NCI-H2081 (cell line): ENCODE measurements at places on chromosomes 5 and 9.

DNA sequence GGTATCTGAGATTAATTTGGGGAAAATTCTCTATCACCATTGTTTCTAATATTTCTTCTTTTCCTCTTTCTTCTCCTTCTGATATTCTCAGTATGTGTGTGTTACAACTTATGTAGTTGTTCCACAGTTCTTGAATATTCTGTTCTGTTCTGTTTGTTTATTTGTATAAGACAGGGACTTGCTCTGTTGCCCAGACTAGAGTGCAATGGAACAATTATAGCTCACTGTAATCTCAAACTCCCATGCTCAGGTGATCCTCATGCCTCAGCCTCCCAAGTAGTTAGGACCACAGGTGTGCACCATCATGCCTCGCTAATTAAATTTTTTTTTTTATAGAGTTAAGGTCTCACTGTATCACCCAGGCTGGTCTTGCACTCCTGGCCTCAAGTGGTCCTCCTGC, 145.8 kb upstream of the TUT7 start:
- DNase-seq: no peak

DNA sequence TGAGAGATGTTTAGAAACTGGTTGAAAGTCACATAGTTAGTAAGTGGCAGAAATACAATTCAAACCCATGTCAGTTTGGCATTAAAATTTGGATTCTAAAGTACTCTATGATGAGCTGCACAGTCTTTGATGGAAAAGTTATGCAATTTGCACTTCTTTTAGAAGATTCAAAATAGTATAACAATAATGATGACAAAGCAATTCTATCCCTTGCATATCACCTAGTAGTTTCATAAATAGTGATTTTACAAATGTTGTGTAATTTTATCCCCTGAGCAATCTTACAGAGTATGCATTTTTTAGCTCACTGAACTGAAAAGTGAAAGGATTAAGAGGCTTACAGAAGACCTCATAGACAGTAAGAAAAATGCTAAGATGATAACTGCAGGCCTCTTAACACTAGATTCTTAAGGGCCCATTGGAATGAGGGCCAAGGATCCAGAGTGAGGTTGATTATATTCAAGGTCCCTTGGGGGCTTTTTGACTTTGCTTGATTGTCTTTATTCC, 3.7 kb downstream of the C5orf46 start:
- no peak for DNase-seq

DNA sequence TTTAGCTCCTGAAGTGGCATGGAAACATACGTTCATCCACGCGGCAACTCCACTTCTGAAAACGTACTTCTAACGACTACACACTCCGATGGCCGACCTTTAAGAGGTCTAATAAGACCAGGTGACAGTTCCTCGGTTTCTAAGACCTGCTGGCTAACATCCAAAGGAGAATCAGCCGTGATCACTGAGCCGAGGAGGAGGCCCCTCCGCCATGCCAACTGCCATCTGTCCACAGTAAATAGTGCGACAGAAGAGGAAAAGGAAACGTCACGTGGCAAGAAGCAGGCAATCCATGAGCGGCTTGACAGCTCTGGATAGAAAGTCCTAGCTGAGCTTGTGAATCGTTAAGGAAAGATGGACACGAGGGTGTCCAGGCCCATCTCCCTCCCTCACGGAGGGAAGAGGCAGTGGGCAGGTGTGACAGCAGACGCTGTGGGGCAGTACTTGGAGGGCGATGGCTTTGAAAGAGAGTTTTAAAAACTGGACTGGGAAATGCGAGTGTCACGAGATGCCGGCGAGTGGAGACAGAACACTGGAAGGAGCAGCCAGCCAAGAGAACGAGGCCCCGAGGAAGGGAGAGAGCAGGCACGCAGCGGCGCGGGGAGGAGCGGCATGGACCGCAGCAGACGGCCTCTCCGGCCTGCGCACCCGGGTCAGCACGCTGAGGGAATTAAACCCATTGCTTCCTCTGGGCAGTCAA, 66.7 kb upstream of the TBC1D9B start:
- DNase-seq: no peak

DNA sequence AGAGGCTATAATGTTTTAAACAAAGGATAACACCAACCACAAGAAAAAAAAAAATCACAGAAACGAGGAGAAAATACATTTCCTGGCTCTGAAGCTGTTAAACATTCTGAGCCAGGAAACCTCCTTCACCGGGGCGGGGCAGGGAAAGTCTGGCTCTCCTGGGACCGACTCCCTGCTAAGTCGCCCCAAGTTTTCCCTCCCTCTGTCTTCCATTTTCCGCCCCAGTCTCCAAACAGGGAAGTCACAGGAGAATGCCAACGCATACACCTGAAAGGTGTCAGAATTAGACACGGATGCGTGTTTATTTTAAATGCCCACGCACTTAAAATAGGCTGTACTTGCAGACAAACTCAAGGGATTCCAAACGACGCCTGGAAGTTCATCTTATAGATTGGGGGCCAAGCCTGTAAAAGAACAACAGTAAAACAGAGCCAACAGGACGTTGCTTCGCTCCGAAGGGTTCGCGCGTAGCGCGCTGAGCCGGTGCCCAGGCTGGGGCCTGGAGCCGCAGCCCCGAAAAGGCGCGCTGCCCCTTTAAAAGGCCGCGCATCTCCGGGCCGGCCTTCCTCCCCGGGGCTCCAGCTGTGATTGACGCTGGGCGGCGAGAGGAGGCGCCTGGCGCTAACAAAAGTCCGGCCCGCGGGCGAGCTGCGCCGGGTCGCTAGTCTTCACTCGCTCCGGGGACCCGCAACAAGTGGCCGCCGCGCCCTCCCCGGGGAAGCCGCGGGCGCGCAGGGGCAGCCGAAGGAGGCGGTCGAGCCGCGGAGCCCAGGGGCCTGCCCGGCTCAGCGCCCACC, at the start of gene FBXL7:
Gene FBXL7 (plus strand): TSS at position 653 of the 797 bp plus-strand sequence.
- peak; percentile 57 for DNase-seq

GRCh38 chr5:53884844-53885243, 324.4 kb downstream of the NDUFS4 start:
- no peak for DNase-seq

GRCh38 chr9:107895501-107896001, 406.0 kb upstream of the KLF4 start:
- DNase-seq: no peak

DNA sequence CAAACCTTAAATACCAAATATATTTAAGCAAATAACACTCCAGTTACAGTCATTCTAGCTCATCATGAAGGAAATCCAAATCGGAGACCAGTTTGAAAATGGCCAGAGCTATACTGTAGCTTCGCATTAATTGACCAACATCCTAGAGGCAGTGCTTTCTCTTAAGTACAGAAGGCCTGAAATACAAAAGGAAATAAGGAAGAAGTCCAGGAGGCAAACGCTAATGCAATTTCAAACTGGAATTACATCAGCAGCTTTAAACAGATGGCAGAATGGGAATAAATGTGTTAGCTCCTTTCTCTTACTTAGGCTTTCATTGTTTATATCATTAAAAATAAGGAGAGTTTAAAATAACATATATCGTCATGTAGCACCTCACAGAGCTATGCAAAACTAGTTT, 197.0 kb downstream of the SEC61B start:
- DNase-seq: no peak

DNA sequence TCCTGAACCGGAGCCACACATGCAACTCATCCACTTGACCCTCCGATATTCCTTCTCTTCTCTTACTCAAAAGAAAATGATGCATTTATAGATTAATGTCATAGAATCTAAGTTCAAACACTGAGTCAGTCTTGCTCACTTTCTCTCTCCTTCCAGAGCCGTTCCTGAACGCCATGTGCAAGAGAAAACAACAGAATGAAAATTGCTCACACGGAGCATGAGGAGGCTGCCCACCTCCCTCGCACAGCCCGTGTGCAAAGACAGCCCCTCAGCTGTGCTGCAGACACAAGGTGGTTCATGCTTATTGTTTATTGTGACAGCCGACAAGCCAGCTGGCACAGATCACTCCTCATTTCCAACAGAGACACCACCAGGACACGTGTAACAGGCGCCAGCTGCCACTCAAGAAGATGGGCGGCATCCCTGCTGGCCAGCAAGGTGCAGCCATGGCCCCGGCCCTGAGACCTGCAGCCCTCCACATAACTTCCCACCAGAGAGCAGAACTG, 290.8 kb downstream of the GLIS3 start:
- DNase-seq: no peak

- DNase-seq: no peak
Observed at GRCh38 chr5:43425983-43426382, 13.8 kb upstream of the CCL28 start.

- DNase-seq: peak; percentile 56
Observed at GRCh38 chr9:101530076-101530711, 3.5 kb upstream of the RNF20 start.

DNA sequence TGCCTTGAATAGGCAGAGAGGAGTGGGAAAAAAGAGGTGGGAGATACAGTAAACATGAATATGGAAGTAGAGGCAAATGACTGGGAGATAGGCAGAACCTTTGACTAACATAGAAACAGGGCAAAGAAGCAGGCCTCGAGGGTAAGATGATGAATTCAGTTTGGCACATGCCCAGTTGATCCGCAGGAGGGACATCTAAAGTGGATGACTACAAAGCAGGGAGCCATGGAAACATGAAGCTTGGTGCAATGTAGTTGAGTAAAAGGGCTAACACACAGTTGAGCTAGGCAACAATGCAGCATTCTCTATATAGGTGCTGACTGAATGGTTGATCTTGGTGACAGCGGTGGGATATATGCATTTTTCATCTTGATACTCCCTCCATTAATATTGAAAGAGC, 253.8 kb downstream of the DMRT2 start:
- no peak for DNase-seq

- DNase-seq: no peak
Observed at GRCh38 chr9:5784526-5785315, 48.2 kb downstream of the ERMP1 start.

GRCh38 chr5:23411994-23412393, 95.4 kb upstream of the PRDM9 start:
- peak; percentile 27 for DNase-seq

DNA sequence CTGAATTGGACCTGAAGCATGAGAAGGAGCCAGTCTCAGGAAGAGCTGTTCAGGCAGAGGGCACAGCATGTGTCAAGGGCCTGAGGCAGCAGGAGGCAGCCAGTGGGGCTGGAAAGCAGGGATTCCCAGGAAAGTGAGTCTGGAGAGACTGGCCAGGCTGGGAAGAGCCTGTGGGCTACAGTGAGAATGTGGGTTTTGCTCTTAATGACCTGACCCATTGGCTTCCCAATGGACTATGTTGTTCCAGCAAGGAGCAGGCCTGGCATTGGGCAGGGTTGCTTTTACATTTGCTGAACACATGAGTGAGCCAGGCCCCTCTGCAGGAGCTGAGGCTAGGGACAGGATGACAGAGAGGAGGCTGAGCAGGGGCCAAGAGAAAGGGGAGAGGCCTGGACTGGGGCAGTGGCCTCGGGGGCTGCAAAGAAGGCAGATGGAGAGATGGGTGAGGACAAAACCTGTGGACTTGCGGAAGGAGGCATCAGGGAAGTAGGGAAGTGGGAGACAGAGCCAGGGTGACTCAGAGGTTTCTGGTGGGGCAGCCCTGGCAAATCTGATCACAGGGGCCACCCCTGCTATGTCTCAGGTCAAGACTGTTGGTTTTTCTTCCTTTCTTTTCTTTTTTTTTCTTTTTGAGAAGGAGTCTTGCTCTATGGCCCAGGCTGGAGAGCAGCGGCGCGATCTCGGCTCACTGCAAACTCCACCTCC, 65.9 kb upstream of the NEK6 start:
- DNase-seq: no peak

- no peak for DNase-seq
Observed at GRCh38 chr5:135120951-135121350, 86.9 kb upstream of the PITX1 start.

GRCh38 chr5:139363937-139364336, 19.2 kb downstream of the SLC23A1 start:
- no peak for DNase-seq

DNA sequence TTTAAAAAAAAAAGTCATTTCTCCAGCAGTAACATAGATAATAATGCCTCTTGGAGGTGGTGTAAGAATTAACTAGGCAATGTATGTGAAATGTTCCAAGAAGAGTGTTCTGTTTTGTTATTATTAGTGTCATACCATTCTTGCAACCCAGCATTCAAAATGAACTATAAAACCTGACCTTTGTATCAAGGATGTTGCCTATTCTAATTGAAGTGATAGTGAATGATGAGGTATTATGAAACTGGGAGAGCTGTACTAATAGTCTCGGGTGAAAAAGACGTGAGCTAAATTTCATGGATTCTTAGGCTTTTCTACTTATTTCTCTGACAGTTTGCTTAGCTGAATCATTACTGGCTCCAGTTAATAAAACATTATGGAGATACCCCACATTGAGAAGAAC, 224.6 kb downstream of the CD180 start:
- DNase-seq: no peak

DNA sequence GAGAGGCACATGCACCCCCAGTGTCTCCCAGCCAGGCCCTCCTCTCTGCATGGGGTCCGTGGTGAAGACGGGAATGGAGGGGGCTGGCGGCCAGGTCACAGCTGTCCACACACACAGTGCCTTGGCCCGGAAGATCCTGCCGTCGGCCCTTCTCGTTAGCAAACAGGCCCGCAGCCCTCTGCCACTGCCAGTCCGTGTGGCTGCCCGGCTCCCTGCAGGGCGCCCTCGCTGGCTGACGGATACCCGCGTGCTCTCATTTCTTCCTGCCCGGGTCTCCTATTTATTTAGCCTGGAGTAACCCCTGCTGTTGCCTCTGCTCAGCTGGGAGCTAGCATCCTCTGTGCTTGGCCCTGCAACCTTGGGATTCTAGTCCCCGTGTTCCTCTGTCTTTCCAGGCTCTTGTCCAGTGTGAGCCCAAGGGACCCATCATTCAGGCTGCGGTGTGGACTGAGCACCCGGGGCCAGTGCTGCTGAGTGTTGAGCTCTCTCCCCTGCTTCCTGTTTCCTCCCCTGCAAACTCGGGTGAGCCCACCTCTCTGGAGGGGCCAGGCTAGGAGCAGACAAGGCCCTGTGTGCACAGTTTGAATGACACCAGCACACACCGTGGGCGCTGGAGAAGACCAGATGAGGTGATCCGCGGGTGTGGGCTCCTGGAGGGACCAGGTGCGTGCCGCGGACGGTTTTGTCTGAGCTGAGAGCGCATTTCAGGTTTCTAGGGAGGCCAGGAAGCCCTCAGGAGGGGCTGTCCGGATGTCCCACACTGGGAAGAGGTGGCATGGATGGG, 14.6 kb upstream of the RNU6ATAC start:
- DNase-seq: no peak

DNA sequence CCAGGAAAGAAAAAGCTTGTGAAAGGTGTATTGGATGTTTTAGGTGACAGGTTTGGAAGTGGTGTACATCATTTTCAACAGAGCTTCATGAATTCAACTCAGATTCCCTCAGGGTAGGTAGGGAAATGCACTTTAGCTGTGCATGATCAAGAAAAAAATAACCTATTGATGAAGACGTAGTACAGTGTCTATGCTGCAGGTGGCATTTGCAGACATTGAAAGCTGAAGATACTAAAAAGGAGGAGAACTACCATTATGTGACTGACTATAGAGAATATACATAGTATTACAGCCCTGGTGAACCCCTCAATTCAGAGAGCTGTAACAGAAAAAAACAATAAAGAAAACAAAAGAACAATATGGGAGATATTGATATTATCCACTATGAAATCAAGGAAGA, 2344.7 kb upstream of the ACO1 start:
- DNase-seq: peak; percentile 7
